ENCODE measurements at places on chromosomes 5 and 9.

- DNase-seq: no peak
These were observed 48.0 kb downstream of the PRR16 start for GRCh38 chr5:120512068-120512467.

DNA sequence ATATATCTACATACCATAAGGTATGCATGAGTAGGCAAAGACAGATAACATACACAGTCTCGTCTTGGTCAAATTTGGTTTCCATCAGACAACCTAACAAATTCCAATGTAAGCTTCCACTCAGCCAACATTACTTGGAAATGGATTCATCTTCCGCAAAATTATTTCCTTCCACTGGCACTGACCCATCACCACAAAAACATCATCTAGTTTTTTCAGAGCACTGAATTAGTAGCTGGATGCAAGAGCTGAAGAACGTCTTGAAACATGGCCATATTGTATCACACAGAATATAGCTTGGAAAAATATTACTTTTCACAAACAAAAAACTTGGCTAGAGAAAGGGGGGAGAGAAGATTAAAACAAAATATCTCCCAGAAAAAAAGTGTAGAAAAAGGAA, 73.5 kb downstream of the EFNA5 start:
- DNase-seq: no peak

DNA sequence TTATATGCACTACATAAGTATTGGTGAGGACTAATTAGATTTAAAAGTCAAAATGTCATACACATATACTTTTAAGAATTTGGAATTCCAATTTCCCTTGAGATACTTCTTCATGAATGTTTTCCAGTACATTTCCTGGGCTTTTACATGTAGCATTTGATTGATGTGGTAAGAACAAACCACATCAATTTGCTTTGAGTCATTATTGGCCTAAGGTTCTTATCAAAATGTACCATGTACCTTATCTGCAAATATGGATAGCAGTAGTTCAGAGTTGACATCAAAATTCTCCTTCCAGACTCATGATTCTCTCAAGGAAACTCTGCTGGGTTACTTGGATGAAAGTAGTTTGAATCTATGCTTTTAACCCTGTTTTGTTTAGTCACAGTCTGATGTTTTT, 2.5 kb downstream of the CAST start:
- DNase-seq: no peak

GRCh38 chr9:136328622-136329041, 1.3 kb downstream of the GPSM1 start:
- no peak for DNase-seq

DNA sequence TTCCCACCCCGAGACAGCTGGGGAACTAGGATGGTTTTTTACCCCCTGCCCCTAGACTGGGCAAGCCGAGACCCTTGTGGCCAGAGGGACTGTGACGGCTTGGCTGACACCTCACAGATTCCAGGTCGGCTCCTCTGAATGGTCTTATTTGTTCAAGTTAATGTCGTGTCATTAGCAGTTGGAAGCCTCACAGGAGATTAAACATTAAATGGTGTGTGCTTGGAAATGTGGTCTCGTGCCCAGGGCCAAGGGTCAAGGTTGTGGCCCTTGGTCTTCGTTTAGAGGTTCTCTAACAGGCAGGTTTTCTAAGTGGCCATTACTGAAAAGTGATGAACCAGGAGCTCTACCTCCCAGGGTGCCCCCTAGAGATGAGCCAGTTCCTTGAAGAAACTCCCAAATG, 61.2 kb upstream of the RXRA start:
- DNase-seq: no peak

- DNase-seq: no peak
These were observed 4.3 kb downstream of the CDHR2 start for GRCh38 chr5:176553260-176554085.

DNA sequence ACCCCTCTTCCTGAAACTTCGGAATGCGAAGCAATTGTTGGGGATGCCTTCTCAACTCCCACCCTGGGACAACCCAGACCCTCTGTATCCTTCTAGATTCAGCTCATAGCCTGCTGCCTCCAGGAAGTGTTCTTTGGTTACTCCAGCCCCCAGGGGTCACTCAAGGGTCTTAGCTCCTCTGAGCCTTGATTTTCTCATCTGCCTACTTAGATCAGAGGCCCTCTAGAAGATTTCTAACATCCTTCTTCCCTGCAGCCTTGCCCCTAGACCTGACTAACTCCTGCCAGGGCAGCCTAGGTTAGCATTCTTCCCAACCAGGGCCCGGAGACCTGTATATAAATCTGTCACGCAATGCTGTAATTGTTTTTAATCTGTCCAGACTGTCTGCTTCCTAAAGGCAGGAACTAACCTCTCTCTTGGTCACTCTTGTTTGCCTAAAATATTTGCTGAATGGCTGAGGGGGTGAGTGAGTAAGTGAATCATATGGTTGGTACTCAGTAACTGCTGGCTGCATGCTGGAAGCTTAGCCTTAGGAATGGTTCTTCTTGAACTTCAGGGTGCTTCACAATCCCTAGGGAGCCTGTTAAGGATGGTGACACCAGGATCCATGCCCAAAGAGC, 8.2 kb downstream of the GALNT10 start:
- no peak for DNase-seq

- no peak for DNase-seq
These were observed 585.7 kb downstream of the ACTL7B start for GRCh38 chr9:108270051-108270450.

GRCh38 chr9:33458444-33458843, 11.1 kb upstream of the AQP3 start:
- no peak for DNase-seq

- no peak for DNase-seq
These were observed 213.7 kb downstream of the ROR2 start for GRCh38 chr9:91736311-91736710.

- no peak for DNase-seq
These were observed 57.9 kb downstream of the TGFBR1 start for GRCh38 chr9:99162759-99163364.

GRCh38 chr9:135715056-135715595, 13.1 kb downstream of the KCNT1 start:
- no peak for DNase-seq

- DNase-seq: no peak
These were observed 107.6 kb downstream of the APBA1 start for GRCh38 chr9:69564557-69564956.

DNA sequence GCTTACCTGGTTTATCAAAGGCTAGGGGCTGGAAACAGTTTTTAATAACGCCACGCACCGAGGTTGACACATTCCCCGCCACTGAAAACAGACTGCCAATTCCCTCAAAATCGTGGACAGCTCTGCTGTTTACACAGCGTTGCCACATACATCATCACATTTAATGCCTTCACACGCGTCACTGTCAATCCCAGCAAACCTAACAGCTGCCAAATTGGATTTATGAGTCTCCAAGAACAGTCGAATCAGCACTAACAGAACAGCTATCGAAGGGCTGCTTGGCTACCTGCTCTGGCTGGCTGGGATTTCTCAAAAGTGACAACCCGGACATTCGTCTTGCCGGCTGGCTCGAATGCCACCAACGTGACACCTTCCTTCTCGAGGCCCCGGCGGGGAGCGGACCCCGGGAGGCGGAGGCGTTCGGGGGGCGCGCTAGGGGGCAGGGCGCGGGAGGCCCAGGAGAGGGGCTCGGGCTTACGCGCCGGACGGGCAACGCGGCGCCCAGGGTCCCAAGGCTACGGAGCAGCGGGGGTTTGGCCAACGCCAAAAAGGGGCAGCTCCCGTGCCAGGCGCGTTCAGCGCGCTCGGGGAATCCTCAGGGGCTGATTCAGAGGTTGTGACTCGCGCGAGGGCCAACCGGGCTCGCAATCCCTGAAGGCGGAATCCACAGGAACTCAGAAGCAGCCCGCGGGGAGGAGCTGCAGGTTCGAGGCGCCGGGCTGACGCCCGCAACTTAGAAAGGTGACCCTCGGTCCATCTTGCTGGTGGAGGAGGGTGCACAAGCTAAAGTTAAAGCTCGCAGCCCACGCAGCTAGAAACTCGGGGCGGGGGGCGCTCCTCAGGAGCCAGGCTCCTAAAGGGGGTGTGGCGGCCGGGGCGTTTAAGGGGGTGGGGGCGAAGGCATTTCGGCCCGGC, 1.2 kb downstream of the CDC14B start:
- DNase-seq: no peak

- no peak for DNase-seq
These were observed 55.6 kb upstream of the COL5A1 start for GRCh38 chr9:134585746-134586706.

- no peak for DNase-seq
These were observed 563.9 kb upstream of the ADAMTS16 start for GRCh38 chr5:4576161-4576748.

DNA sequence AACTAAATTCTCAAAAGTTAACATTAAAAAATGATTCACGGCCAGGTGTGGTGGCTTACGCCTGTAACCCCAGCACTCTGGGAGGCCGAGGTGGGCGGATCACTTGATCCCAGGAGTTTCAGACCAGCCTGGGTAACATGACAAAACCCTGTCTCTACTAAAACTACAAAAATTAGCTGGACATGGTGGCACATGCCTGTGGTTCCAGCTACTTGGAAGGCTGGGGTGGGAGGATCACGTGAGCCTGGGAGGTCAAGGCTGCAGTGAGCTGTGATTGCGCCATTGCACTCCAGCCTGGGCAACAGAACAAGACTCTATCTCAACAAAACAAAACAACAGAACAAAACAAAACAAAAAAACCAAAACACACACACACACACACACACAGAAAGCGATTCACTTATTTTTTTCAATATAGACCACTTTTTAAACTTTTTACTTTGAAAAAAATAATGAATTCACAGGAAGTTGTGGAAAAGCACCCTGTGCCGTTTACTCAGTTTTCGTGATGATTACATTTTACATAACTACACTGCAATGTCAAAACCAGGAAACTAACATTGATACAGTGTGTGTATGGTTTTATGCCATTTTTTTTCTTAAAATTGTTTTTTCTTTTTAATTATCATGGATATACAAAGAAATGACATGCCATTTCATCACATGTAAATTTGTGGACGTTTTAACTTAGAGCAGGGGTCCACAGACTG, 73.7 kb downstream of the TENT4A start:
- no peak for DNase-seq

GRCh38 chr9:101574731-101575333, 19.9 kb downstream of the PPP3R2 start:
- no peak for DNase-seq

DNA sequence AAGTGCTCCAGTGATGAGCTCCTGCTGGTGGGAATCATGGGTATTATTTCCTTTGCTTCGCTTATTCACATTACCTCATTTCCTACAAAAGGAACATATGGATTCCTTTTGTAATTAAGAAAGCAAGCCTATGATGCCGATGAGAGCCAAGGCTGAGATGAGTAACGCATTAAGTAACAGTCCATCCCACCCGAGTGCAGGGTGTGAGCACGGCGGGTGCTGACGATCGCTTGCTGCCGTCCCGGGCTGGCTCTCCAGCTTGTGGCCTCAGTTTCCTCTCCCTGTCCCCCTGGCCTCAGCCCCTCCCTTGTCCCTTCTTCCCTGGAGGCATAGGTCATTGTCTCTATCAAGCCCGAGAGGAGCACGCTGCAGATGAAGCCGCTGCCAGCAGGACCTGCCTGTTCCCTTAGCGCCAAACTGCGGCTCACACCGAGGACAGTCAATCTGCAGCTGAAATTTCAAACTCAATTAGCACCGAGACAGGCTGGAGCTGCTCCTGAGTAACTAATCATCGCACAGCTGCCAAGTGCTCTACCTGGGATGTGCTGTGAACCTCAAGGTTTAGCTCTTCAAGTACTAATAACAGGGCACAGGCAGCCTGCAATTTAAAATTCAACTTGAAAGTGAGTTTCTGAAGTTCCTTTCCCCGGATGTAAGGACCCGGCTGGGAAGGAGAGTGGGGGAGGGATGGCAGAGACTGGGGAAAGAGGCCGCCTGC, 115.2 kb upstream of the RAPGEF1 start:
- no peak for DNase-seq

GRCh38 chr5:63131626-63132285, 553.1 kb downstream of the LRRC70 start:
- DNase-seq: no peak

- DNase-seq: no peak
These were observed 758 bp upstream of the PDCD1LG2 start for GRCh38 chr9:5509573-5509972.

DNA sequence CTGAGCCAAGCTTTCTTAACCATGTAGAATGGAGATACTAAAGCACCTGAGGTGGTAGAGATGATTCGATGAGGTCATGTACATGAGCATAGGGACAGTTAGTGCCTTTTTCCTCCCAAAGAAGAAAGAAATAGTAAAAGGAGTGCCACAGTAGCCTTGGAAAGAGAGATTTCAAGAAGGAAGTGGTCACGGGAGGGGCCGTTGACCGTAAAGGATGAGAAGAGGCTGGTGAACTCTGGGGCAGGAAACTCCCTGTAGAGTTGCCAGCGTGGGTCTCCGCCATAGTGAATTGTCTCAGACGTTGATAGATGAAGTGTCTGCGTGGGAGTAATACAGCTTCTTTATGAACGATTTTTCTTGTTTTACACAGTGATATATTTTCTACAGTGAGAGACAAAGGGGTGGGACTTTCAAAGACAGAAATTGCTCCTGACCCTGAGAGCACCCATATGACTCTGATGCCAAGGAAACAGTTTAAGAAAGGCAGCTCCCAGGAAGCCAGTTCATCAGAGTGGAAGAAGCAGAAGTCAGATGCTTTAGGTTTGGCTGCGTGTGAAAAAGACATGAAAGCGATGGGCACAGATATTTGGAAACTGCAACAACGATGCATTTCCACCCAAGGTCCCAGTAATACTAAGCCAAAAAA, 41.3 kb downstream of the UGCG start:
- DNase-seq: no peak

GRCh38 chr5:50947906-50948683, 281.7 kb downstream of the PARP8 start:
- DNase-seq: no peak

GRCh38 chr9:95634536-95634935, 117.8 kb upstream of the PTCH1 start:
- DNase-seq: no peak

- DNase-seq: no peak
These were observed 3.9 kb downstream of the SSNA1 start for GRCh38 chr9:137192448-137192780.

- DNase-seq: no peak
These were observed 22.0 kb downstream of the PUM3 start for GRCh38 chr9:2821855-2822254.

DNA sequence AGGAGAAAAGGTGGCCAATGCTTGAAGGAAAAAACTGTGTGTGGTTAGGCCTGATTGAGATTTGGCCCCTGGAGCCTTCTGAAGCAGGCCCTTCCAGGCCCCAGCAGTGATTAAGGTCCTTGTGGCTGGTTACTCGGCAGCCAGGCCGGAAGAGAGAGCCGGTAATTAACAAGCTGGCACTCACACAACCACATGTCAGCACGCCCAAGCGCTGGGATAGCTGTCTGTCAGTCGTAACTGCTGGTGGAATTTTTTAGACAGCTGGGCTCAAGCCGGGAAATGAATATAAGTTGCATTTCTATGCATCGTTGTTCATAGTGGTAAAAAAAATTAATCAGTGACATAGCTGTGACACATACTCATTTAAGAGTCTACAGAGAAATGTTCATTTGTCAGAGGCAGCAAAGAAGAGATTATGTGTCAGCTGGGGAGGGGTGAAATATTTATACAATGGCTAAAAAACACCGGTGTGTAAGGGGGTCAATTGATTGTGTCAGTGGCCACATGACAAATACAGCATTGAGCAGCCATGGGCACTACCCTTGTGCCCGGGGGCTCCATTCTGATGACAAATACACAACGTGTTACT, 13.7 kb upstream of the ARAP3 start:
- peak; percentile 20 for DNase-seq

- DNase-seq: no peak
These were observed 710 bp downstream of the WNK2 start for GRCh38 chr9:93184432-93185265.

- DNase-seq: no peak
These were observed 38.7 kb downstream of the AGXT2 start for GRCh38 chr5:35009019-35009418.

- no peak for DNase-seq
These were observed 235.8 kb upstream of the VLDLR start for GRCh38 chr9:2385746-2386145.
